RPMI8226 (cell line): ENCODE measurements at places on chromosomes 4 and X.

DNA sequence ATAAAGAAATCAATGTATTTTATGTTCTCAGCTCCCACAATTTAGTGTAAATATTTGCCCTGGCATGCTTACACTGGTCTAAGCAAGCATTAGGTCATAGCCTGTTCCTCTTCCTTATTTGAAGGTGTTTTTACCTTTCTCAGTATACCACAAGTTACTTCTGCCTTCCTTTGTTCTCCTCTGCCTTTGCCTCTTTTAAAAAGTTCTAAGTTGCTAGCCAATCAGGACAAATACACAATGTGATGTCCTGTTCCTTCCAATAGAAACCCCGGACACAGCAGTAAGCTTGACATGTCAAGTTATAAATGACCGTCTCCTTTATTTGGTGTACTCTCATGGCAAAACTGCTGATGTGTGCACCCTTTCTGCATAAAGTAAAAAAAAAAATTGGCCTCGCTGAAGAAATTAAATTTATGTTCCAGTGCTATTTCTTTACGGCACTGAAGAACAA, 49.4 kb downstream of the UGT2B10 start:
- peak; percentile 2 for DNase-seq

- DNase-seq: no peak
Observed at GRCh38 chr4:90503677-90504076, 376.5 kb downstream of the CCSER1 start.

GRCh38 chr4:13653766-13654161, 26.2 kb upstream of the BOD1L1 start:
- DNase-seq: no peak

DNA sequence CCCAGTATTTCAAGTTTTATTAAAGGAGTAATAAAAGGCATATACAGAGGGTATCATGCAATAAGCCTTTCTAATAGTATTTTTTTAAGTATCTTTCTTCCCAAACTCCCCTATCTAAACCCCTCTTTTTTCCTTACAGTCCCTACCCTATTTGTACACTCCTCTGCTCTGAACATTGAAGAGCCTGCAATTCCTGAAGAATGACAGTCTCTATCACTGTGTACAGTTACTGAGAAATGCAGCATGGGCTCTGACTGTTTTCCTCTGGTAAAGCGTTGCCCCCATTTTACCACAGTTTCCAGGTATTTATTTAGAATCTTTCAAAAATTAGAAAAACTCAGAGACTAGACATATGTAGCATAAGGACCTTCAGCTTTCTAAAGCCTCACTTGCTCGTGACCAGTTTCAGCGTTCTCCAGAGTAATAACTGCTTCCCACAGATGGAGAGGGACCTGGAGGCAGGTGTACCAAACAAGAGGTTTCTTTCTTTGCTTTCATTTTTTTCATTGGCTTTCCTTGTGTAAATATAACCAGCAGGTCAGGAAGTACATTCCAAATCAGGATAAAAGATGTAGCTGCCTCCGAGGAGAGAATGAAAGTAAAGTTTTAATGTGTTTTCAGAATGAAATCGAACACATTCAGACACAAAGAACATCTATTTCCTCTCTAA, 230.8 kb downstream of the CFAP299 start:
- DNase-seq: no peak

- DNase-seq: no peak
Observed at GRCh38 chrX:134423606-134424005, 36.4 kb upstream of the HPRT1 start.

- no peak for DNase-seq
Observed at GRCh38 chr4:86957215-86957614, 22.4 kb downstream of the AFF1 start.

DNA sequence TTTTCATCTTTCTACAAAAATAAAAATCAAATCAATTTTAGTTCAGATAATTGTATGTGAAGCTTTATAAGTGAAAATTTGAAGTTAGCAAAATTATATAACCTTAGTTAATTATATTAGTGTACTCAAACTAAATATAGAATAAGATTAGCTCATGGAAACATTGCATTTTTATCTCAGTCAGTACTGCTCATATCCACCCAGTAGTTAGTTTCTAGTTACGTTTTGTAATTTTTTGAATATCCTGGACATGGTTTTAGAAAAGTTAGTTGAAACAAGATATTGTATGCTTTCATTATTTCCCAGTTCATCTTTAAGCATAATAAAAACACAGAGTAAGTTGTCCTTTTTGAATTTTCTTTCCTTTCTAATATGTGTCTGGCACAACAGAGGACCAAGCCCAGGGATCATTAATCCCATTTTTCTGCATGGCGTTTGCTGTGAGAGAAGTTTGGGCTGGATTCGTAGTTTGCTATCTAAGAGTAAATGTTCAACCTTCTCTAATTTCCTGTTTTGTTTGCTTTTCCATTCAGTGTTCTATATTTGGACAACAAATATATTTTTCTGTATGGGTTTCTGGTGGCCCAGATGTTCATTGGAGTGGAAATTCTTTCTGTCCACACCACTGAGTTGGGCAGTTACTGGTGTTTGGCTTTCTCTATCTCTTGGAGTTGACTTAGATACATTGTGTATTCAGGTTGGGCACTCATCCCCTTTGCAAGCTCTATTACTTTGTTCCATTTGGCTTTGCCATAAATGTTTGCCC, 12.1 kb downstream of the TBL1X start:
- DNase-seq: no peak

DNA sequence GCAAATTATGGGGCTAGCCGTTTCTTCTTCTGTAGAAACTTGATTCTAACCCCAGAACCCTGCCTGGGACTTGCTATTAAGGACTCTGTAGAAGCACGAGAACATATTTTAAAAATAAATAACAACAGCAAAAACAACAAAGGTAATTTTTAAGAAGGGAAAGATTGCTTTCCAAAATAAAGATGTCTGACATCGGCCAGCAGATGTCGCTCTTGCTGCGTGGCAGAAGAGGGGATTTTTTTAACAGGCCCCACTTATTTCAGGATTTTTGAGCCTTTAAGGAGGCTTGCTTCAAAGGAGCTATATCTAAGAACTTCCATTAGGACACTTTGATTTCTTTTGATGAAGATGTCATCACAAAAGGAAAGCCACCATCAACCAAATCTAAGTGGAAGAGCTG, 62.8 kb upstream of the EGFL6 start:
- peak; percentile 51 for DNase-seq

GRCh38 chr4:7815981-7816380, 123.7 kb downstream of the AFAP1 start:
- no peak for DNase-seq

- no peak for DNase-seq
Observed at GRCh38 chr4:121957266-121957665, 5.4 kb upstream of the TRPC3 start.

DNA sequence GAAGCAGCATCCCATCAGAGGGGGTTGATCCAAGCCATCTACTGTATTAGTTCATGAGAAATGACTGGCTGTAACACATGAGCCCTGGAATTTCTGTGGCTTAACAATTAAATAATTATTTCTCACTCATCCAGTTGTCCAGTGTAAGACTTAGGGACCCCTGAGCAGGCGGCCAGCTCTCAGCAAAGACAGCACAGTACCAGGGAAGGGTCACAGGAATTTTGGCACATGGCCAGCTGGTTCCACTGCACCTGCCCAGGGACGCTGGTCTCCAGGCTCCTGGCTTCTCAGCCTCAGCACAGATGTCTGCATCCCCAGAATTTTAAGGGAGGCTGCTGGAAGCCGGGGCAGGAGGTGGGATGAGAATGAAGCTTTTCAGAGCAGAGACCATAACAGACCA, 93.7 kb upstream of the DHRSX start:
- no peak for DNase-seq

DNA sequence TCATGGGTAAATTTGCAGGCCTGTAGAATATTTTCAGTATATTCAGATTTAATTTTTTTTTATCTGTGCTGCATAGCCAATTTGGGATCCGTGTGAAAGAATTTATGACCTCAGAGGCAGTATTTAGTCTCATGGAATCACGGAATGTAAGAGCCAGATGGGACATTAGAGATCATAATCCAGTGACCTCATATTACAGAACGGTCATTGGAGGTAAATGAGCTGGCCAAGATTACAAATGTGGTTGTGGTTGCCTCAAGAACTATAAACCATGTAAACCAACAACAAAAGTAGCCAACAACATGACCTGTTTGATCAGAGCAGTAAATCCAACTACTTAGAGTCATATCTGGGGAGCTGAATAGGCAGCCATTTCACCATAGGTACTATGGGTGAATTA, 71.6 kb downstream of the AMOT start:
- DNase-seq: no peak

DNA sequence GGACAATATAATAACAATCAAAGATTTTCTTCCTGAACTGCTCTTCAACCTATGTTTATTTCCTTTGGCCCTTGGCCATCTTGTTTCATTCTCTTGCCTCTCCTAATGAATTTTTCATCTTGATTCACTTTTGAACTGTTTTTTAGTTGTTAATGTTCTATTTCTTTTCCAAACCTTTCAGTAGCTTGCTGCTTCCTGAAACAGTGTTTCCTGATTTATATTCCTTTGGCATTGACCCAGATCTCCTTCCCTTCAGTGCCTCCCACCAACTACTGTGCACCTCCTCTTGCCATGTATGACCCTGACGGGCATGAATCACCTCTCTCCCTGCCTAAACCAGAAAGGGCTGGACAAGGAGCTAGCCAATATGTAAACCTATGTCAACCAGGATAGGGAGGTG, 25.6 kb upstream of the SPP1 start:
- no peak for DNase-seq

DNA sequence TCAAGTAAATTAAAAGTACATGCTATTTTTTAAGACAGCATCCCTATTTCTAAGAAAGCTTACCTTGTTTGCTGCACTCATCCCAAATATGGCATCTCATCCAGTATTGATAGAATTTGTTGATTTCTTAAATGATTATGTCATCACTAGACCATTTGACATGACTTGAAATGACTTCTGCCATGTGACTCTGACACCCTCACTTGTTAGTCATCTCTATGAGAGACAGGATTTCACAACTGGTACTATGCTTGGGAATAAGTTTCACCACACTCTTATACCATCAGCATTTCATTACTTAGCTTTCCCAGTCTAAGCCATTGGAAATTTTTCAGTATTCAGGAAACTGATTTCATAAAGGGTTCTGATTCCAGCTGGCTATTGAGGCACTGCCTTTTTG, 55.3 kb downstream of the TMPRSS11F start:
- DNase-seq: no peak

GRCh38 chrX:131054906-131055305, 3.2 kb upstream of the ARHGAP36 start:
- no peak for DNase-seq

DNA sequence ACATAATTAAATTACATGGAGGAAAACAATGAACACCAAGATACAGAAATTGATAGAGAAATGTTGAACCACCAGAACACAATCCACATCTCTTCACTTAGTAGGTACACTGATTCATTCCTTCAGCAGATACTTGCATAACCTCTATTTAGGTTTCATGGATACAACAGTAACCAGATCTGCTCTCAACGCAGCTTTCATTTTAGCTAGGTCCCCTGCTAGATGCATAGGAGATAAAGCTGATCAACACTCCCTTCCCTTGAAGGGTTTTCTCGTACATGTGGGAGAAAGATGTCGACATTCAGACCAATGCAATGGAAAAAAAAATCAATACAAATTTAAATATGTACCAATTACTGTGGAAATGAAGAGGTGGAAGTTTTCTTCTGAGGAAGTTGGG, 37.3 kb downstream of the UNC5C start:
- DNase-seq: no peak

DNA sequence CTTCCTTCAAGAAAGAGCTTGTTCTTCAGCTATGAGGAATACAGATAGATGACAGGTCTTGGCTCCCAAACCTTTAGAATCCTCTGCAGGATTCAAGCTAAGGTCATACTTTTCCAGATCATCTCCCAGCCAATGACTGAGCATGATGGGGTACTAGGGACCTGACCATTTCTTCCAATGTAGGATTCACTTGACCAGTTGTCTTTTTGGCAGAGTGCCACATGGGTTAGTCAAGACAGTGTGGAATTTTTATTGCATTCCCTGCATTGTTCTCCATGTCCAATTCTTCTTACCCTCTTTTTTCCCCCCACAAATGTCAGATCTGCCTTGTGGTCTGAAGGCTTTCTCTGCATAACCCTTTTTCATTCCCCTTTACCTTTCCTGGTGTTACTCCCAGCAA, 99.5 kb downstream of the CCSER1 start:
- no peak for DNase-seq

DNA sequence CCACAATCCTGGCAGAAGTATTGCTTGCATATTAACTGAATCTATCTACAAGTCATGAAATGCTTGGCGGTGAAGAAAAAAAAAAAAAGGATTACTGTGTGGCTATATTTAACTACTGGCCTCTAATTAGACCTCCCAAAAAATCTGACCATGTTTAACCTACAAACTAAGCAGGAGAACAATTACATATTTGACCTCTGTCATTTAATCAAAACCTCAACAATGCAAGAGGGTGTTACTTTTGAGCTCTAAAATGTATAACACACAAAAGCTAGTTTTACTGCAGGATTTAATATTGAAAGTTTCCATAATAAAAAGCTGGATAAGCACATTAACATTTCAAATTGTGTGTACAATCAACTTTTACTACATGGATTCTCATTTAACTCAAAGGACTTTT, 1.5 kb downstream of the ITM2A start:
- DNase-seq: no peak

- DNase-seq: no peak
Observed at GRCh38 chr4:165855191-165855590, 17.8 kb upstream of the TLL1 start.

DNA sequence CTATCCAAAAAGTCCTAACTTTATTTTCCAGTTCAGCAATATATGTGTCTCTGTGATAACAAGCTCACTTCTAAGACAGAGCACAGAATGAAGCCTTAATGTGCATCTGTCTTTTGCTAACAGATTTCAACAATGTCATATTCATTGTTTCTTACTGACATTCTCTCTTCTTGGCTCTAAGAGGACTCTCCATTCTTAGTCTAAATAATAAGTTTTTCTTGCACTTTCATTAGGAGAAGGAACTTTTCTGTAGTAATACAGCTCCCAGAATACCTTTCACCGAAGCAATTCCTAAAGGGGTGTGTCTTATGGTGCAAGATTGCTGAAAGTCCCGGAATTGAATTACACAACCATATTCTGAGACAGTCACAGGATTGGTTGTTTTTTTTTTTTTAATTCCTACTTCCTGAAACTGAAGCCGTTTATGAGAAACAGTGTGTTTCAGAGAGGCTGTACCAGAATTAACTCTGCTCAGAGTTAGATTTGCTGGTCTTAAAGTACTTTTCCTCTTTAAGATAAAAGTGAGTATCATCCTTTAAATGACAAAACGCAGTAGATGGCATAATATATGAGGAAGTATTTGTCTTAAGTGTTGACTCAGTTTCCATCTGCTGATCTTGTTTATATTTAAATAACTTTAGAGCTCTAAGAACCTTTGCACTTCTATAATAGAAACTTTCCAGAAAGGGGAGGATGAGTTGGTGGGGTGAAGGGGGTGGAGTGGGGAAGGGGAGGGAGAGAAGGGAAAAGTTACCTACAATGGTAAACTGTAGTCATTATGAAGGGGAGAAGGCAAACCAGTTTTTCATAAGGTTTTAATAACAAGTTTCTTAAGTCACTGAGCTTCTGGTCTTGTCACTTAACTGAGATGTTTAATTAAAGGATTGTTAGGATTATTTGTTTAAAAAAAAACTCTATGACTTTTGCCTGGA, at the start of gene ALPK1:
Gene ALPK1, plus strand, starts transcription at position 421 of the 932 bp plus-strand sequence.
- peak; percentile 36 for DNase-seq
